HuH-7.5 (cell line): ENCODE measurements at places on chromosomes 2 and 18.

- DNase-seq, result peak; percentile 82
Measured at GRCh38 chr2:101697124-101698013, at the start of gene MAP4K4. MAP4K4 (plus strand) TSS chr2:101697707; CDS start chr2:101698081, 374 bp downstream.

DNA sequence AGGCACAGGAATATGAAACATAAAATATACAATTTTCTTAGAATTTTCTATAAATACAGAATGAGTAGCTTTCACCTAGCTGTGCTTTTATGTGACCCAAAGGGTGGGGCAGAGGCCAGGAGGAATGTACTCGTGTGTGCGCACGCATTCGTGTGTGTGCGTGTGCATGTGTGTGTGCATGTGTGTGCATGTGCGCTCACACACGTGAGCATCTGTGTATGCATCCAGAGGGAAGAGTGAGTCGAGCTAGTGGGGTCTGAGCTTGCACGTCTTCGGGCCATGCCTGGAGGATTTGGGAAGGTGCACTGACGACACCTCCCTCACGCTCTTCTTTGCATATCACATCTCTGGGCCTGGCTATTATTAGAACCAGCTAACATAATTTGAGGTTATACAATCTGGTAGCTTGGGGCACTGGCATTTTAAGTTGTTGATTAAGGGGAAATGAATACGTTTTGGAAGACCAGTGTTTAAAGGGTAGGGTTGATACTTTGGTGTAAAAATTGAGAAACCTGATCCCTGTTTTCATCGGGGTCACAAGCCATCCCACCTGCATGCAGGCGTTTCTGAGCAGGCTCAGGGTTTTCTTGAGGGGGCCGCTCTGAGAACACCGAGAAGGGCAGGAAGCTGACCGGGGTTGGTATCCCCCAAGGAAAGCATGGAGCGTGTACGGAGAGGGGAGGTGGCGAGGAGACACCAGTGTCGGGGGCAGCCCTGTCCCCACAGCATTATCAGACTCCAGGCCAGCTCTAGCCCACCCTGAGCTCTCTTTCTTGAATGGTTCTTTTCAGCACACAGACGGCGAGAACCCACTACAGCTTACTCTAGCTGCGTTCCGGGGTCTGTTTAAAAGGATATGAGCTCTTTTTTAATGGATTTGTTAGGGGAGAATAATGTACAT is 85.3 kb downstream of the LRRFIP1 start:
- no peak for DNase-seq

- no peak for DNase-seq
Measured at GRCh38 chr2:42249284-42249683, 80.1 kb downstream of the EML4 start.

DNA sequence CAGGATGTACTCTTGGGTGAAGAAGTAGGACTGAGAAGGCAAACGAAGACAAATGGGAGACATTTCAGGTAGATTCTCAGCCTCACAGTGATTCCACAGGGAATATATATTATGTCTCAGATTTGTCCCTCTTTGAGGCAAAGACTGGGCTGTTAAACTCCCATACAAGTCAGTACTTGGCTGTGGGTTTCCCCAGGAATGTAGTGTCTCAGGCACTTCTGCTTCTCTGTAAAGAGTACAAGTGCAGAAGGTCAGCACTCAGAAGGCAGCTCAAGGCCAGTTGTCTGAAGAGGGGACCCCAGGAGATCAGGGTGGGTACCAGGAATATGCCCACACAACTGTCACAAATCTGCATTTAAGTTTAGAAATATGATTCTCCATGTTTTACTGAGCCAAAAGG is 39.9 kb upstream of the COBLL1 start:
- DNase-seq, result no peak

- no peak for DNase-seq
Measured at GRCh38 chr2:61938511-61938910, 33.0 kb downstream of the COMMD1 start.

DNA sequence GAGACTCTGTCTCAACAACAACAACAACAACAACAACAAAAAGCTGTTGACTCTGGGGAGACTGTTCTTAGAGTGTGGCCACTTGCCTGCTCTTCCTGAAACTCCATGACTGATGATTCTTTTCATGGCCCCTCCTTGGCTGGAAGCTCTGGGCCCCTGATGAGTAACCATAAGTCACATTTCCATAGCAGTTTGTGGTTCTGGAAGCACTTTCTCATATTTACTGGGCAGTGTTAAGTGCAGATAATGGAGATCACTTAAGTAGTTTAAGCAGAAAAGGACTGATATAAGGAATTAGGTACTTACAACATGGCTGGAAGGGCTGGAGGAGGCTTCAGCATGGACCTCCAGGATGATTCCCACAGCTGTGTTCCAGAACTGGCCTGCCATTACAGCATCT is 147.3 kb upstream of the DLX2 start:
- no peak for DNase-seq

GRCh38 chr2:40218679-40219078 is 233.2 kb downstream of the SLC8A1 start:
- DNase-seq, result no peak

DNA sequence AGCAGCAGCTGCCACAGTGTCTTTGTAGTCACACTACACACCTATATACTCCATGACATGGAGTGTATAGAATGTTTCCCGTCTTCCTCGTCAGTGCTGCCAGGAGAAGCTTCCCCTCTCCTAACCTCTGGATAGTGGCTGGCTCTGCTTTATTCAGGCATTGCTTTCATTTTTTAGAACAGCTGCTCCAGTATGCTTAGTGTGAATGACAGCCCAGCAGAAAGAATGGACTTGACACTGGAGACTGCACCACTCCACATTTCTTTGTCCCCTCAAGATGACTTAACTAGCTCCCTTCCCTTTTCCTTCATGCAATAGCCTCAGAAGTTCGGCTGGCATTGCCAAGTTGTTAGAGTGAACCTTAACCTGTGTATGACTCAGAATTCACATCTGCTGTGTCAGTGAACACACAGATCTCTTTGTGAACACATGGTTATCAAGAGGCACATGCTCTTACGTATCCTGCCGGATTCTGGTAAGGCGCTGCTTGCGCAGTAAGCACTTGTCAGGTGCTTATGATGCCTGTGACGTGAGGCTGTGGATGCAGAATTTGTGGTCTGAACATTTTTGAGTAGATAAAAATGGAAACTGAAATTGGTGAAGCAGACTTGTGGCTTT is 73.9 kb downstream of the NEDD4L start:
- DNase-seq, result peak; percentile 38

GRCh38 chr2:215619022-215619958 is 183.4 kb upstream of the FN1 start:
- peak; percentile 62 for DNase-seq

- no peak for DNase-seq
Measured at GRCh38 chr2:202918860-202919259, 6.8 kb downstream of the CARF start.

- no peak for DNase-seq
Measured at GRCh38 chr2:80002568-80003157, 301.9 kb downstream of the LRRTM1 start.

- no peak for DNase-seq
Measured at GRCh38 chr2:217790195-217790594, 212.6 kb downstream of the TNS1 start.

DNA sequence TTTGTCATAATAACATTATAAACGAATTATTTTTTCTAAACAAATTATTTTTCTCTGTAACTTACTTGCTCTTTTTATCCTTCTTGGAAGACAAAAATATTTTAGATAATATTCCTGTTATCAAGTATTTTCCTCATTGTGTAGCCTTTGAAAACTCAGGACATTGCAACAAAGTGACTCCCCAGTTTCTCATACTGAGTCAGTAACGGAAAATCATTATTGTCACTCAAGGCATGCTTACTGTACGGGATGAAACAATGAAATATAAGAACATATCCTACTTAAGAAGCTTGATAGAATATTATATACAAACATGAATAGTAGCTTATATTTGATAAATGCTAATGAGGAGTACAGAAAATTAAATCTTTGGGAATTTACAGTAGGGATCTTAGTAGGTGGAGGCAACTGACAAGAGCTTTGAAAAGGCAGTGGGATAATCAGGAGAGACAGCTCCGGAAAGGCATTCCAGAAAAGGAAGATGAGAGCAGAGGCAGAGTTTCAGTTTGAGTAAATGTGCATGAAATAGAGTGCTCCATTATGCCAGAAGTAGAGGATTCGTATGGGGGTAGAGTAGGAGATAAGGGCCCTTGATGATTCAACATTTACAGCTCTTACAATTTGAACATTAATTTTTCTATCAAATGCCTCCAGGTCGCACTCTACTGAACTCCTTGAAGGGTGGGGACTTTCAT is 14.0 kb upstream of the YES1 start:
- no peak for DNase-seq

- DNase-seq, result no peak
Measured at GRCh38 chr2:138187221-138187620, 222.9 kb downstream of the HNMT start.
